Bone marrow (tissue), 2 donors: ENCODE measurements at places on chromosomes 7 and 10.

DNA sequence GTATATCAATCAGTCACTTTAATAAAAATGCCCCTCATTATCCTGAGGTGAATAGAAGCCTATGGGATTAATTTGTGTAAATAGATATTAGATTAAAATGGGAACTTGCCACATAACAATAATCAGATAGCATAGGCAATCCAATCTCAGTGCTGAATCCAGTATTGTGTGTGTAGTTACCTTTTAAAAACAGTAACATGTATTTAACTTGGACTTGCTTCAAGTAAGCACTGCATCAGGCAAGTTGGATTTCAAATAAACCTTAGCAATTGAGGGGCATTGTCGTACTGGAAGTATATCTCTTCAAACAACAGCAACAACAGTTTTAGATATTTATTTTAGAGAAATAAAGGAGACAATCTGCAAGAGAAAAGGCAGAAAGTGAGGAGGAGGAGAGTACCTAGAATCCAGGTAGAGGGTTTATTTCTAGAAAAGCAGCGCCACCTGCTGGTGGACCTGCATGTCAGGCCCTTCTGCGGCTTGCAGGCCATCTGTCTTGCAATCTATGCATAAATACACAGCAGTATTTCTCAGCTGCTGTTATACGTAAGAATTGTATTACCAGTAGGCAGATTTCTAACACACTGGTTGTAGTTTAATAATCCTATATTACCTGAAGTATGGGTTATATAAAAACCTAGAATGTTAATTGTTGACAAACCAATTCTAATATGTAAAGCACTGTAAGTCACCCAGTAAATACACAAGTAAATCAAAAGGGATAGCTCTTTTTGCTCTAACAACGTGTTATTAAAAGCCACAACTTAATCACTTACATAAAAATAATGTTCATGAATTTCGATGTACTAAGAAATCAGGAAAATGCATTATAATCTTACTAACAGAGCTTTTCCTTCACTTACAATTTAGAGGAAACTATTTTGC, 652.8 kb downstream of the KCNMA1 start:
- peak; percentile 2 for DNase-seq

DNA sequence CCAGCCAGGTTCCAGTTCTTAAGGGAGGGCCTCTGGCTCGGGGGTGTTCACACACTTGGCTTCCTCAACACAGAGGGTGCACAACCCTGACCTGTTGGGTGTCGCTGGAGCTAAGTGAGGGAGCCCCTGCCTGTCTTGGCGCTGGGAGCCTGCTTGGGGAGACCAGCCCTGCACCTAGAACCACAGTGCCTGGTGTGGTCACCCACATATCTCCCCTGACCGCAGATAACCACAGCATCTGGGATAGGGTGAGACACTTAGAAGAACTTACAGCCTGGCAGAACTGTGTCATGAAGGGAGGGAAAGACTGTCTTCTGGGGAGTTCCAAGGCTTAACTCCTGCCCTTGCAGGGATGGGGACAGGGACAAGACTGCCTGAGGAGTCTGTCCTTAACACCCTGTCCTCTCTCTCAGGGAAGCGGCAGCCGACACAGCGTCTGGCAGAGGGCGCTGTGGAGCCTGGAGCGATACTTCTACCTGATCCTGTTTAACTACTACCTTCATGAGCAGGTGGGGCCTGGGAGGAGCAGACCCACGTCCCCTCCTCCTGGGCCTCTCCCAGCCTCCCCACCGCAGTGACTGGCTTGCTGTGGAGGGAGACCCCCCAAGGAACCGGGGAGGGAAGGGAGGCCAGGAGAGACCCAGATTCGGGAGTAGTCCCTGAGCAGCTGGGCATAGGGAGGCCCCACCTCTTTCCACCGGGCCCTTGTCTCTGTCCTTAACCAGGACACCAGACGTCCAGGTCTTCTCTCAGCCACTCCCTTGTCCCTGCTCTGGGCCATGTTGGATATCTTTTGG, 59.0 kb downstream of the PALD1 start:
- DNase-seq, result no peak

- no peak for DNase-seq
Observed at GRCh38 chr10:92857904-92858514, 9.7 kb downstream of the EXOC6 start.

- no peak for DNase-seq
Observed at GRCh38 chr7:134919240-134919641, 67.1 kb upstream of the AGBL3 start.

DNA sequence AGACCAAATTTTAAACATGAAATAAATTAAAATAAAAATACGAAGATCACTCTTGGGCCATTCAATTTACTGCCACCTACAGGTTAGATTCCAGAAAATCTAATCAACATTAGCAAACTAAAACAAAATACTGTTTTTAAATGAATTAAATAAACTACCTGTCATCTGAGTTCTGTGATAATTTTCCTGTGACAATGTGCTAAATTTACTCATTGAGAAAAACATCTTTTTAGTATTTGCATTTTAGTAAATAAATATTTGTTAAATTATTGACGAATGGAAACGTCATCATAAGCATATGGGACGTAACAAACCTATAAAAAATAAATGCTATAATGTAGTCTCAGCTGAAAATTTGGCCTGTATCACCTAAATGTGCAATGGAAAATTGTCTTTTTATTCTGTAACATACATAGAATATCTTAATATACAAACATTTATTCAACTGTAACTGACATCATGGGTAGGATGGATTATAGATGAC, 72.1 kb downstream of the ITGB8 start:
- no peak for DNase-seq

- DNase-seq, result no peak
Observed at GRCh38 chr10:110531687-110532086, 34.0 kb downstream of the DUSP5 start.

GRCh38 chr10:10397906-10398305, 619.8 kb upstream of the CELF2 start:
- no peak for DNase-seq

- no peak for DNase-seq
Observed at GRCh38 chr7:27202018-27202861, 2.3 kb upstream of the HOXA13 start.

- no peak for DNase-seq
Observed at GRCh38 chr10:58909881-58910280, 266.6 kb upstream of the PHYHIPL start.

- DNase-seq, result no peak
Observed at GRCh38 chr7:85101347-85101746, 85.5 kb downstream of the SEMA3D start.

- no peak for DNase-seq
Observed at GRCh38 chr10:72515455-72515854, 110.4 kb downstream of the MICU1 start.

GRCh38 chr10:78000956-78001472, 28.3 kb downstream of the POLR3A start:
- DNase-seq, result no peak

- DNase-seq, result no peak
Observed at GRCh38 chr10:30967650-30968410, 63.8 kb downstream of the ZNF438 start.

DNA sequence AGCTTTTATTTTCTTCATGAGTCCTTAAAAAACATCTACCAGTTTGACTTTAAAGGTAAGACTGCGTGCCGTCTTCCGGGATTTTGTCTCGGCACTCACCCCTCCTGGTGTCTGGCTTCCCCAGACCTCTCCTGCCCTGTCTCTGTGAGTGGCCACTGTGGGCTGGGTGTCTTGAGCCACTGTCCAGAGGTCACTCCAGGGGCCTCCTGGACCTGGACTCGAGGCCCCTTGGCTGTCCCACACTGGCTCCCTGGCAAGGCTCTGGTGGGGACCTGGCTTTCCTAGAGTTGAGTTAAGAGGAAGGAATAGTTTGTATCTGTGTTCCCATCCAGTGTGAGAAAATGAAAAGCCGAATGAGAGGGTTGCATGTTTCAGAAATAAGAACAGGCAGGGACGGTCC, 95.5 kb downstream of the NKX6-2 start:
- DNase-seq, result no peak

DNA sequence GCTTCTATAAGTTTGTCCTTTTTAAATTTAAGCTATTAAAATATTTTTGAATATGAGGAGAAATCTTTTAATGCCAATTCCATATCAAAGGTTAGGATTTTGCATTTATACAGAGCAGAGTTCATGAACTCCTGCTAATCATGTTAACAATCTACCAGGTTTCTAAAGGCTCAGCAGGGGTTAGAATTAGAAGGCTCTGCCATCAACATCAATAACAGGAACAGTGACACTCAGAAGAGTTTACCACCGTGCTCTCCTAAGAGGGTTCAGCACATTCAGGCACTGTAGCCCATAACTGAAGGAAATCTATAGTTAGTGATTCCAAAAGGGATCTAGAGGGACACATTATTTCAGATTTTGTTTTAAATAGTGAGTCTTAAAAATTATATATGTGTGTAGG, 100.1 kb downstream of the HOXA1 start:
- no peak for DNase-seq

- DNase-seq, result no peak
Observed at GRCh38 chr10:84334811-84335210, 6.4 kb downstream of the CCSER2 start.

DNA sequence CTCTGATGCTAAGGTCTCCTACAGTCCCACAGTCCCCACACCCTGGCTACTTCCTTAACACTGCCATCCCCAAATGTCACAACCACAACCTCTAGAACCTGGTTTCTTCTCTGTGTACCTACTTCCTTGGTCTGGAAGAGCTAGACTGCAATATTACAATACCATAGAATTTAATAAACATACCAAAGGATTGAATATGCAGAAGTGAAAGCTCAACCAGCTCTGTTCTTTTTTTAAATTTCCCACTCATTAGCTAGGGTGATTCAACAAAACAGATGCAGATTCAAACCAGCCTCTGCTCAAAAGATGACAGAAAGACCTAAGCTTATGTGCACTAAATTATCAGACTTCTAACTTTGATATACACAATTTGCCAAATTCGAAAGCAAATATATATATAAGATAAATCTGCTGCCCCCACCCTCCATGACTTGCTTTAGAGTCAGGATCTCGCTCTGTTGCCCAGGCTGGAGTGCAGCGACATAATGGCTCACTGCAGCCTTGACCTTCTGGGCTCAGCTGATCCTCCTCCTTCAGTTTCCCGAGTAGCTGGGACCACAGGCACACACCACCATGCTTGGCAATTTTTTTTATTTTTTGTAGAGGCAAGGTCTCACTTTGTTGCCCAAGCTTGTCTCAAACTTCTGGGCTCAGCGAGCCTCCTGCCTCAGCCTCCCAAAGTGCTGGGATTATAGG, 212.6 kb downstream of the CHCHD3 start:
- no peak for DNase-seq

- peak; percentile 31 for DNase-seq
Observed at GRCh38 chr10:110803830-110804338, 67.8 kb upstream of the PDCD4 start.

GRCh38 chr10:110389255-110389654, 84.5 kb upstream of the SMNDC1 start:
- peak; percentile 79 for DNase-seq

DNA sequence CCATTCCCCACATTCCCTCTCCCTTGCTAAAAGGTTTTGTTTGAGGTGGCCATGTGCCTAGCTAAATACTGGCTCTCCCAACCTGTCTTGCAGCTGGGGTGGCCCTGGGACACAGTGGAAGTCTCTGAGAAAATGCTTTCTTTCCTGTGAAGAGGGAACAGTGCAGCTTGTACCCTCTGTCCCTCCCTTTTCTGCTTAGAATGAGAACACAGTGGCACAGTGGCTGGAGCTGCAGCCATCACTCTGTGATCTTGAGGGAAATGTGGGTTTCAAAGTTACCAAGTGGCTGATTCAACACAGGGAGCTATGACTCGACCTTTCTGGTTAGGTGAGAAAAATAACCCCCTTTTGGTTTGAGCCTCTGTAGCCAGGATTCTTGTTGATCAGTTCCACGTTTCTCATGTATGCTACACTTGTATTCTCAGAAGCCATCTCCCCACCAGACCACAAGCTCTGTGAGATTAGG, 62.7 kb upstream of the CARD11 start:
- DNase-seq, result no peak

GRCh38 chr7:21427182-21427870, 557 bp upstream of the SP4 start:
- peak; percentile 99 for DNase-seq

DNA sequence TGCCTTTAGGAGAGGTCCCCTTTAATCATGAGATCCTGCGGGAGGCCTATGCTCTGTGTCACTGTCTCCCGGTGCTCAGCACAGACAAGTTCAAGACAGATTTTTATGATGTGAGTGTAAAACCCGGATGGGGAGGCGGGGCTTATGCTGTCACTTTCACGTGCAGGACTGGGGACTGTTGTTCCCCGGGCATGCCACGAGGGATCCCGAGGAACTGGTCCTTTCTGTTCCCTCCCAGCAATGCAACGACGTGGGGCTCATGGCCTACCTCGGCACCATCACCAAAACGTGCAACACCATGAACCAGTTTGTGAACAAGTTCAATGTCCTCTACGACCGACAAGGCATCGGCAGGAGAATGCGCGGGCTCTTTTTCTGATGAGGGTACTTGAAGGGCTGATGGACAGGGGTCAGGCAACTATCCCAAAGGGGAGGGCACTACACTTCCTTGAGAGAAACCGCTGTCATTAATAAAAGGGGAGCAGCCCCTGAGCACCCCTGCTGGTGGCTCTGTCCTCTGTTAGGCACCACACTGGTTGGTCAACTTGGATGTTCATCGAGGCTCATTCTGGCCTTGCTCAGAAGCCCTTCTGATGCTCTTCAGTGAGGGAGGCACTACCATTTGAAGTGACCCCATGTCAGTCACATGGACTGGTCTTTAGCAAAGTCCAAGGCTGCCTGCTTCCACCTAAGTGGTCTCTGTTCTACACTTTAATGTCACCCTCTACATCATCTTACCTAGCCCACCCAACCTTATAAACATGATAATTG, 2.8 kb downstream of the COPS6 start:
- no peak for DNase-seq

DNA sequence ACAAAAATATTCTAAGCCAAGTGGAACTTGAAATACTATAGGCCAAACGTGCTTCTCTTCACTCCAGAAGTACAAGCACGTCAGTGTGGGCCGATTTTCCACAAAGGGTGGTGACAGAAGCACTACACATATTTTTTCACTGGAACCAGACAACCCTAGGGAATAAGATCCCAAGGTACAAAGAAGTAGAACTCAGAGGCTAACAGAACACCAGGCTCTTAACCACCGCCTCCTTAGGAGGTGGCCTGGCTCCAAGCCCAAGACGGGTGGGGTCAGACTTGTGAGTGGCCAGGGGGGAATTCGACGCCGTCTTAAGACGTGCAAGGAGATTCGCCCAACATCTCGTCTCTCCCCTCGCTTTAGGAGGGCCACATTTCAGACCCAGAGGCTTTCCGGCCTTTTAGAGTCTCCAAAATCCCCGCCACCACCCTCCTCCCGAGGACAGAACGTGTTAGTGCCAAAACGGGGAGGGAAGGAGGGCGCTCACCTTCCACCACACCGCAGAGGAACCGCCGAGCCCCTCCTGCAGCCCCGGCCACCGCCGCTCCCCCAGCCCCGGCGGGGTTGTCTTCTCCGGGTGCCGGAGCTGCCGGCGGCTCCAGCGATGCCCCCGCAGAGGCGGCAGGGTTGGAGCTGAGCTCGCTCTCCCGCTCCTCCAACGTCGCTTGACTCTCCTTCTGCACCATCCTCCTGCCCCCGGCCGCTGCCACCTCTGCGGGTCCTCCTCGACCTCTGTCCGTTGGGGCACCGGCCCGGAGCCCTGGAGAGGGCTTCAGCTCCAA, 716 bp downstream of the OGA start:
- peak; percentile 13 for DNase-seq
